ENCODE measurements at places on chromosomes 4 and X.
A peak's percentile ranks its signal among the peaks of the same experiment; 100 is the strongest.

DNA sequence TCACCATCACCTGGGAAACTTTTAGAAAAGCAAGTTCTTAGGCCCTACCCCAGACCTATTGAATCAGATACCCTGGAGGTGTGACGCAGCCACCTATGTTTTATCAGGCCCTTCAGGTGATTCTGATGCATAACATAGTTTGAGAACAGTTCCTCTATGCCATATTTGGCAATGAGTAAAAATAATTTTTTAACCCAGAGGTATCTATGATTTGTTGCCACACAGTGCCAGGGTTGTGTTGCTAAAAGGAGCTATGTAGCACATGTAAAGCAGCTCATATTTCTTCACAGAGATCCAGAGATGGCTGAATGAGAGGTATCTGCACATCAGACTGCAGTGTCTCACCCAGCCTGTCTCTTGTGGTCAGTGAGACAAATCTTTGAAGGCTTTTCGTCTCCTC, 85.3 kb downstream of the PTPN13 start:
- no peak for DNase-seq

GRCh38 chr4:89468602-89469001, 161.0 kb upstream of the GPRIN3 start:
- peak; percentile 54 for DNase-seq

DNA sequence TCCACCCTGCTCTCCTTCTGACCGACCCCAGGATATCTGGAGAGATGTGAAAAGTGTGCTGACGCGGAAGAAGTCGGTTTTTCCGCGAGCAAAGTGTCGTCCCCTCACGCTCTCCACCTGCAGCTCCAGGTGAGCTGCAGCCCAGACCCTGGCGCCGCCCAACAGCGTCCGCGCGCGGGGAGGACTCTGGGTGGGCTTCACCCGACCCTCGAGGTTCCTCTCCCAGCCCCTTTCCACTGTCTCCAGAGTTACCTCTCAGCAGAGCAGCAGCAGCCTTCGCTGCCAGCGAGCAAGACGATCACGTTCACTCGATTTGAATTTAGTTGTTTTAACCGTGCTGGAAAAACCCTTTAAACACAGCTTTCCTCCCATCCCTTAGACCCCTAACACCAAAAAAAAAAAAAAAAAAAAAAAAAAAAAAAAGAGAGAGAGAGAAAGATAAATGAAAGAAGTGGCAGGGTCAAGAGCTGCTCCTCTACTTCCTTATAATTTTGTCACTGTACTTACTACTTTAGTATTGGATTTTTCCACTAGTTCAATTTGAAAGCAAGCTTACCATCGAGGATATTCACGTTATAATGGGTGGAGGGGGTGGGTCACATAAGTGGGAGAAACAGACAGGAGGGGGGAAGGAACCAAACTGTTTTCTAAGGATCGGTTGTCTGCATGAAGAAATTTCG, 758 bp upstream of the NR3C2 start:
- no peak for DNase-seq

GRCh38 chr4:170853422-170854021, 763.8 kb upstream of the AADAT start:
- DNase-seq, result peak; percentile 0

DNA sequence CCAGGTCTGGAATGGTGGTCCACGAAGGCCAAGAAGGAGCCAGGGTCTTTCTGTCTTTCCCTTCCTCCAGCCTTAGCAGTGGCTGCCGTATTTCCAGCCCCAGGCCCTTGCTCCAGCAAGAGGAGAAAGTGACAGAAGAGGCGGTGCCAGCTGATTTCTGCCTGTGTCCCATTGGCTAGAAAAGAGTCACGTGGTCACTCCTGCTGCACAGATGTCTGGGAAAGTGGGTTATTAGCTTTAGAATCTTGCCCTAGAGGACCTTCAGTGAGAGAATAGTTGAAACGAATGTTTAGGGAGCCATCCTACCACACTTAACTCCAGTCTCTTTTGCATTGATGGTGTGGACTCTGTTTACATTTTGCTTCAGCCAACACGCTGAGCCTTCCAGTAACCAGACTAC, 99.3 kb upstream of the BCOR start:
- DNase-seq, result no peak

DNA sequence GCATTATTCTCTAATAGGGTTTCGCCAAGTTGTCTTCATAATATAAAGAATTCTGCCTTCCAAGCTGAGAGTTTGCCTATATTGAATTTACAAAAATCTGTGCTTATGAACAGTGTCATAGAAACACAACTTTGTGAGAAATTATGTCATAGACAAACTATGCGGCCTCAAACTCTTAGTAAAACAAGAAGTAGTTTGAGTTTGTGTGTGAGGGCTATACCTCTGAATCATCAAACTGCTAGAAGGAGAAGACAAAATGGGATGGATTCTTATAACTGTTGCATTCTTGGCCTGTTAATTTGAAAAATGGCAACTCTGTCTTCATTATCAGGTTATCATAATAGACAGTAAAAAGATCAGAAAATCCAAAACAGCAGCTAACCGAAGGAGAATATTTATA, 46.1 kb upstream of the NAP1L5 start:
- peak; percentile 57 for DNase-seq

DNA sequence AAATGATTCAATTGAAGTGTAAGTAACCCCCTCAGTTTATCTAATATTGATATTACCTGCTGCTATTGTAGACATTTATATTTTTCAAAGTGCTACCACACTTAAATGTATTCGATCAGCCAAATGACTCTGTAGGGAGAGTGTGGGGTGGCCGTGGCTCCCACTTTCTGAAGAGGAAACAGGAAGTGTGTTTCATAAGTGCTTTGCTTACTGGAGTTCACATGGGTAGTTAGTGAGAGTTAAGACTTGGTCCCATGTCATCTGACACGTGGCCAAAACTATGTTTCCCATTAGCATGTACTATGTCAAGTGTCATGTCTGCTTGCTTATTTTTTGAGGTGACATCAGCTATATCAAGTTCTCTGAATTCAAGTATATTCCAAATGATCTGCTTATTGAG, 308.1 kb upstream of the GATB start:
- DNase-seq, result no peak

GRCh38 chrX:74085642-74086236, 218.2 kb upstream of the ZCCHC13 start:
- no peak for DNase-seq

GRCh38 chrX:34875204-34875603, 67.4 kb upstream of the FAM47B start:
- peak; percentile 51 for DNase-seq

DNA sequence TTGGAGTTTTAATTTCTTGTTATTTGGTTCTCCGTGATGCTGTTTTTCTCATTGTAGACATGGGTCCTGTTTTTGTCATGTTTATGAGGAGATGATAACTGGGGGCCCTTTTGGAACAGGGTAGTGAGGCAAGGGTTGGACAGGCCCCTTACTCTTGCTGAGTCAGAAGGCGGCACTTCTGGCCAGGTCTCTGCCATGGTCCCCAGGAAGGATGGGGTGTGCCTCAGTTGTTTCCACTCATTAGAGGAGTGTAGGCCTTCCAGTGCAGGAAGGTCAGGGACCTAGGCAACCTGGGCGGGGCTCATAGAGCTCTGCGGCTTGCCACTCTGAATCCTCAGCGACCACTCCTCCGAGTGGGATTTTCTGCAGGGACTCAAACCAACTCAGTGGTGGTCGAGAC, 68.2 kb downstream of the NELFA start:
- no peak for DNase-seq

DNA sequence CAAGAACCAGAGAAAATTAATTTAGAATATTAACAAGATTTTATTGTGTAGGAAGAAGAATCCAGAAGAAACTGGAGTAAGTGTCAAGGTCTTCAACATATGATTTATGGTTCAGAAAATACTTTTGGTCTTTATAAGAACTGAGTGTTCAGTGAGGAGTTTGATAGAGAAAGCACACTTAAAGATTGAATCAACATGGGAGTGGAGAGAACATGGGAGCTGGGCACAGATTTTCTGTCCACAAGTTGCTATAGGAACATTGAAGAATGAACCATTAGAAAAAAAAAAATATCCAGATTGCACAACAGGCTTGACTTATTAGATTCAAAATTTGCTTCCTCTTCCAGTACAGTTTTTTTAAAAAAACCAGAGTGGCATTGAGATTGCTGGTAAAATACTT, 601.2 kb upstream of the GNPDA2 start:
- DNase-seq, result no peak

DNA sequence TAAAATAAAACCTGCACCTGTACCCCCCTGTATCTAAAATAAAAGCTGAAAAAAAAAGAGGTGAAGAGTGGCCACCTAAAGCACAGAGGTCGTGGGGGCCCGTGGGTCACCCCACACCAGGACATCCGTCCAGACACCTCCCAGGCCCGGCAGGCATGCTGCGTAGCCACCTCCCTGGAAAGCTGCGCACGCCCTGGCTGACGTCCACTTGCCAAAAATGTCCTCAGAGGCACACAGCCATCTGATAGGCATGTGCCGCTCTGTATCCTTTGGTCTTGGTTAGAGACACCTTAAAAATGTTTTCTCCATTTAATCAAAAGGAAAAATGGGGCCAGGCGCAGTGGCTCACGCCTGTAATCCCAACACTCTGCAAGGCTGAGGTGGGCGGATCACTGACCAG, 17.7 kb downstream of the FAM53A start:
- DNase-seq, result no peak

GRCh38 chr4:83922402-83922801, 386.5 kb downstream of the GPAT3 start:
- DNase-seq, result no peak

DNA sequence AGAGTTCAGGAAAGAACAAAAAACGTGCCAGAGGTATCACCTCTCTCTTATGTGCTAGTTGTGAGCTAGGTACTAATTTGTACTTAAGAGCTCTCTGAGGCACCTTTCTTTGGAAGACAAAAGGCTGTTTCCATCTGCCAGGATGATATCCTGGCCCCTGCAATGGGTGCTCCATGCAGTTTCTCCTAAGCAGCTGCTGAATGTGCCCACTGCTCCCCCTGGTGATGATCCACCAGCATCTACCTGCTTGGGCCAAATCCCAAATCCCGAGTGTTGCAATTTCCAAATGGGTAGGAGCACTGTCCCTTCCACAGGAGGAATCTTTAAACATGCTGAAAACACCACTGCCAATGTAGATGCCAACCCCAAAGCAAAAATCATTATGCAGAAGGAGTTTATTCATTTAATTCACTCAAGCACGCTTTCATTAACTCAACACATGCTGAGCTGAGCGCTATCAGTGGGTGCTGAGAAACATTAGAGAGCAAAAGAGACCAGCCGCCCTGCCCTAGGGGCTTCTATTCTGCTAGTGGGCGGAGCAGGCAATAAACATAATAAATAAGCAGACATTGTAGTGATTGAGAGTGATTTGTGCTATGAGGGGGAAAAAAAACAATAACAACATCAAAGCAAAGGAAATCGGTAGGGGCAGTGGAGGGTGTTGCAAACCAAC, 69.6 kb upstream of the C4orf50 start:
- peak; percentile 16 for DNase-seq

Data from fibroblast of villous mesenchyme (primary cell).